Fibroblast of skin of scalp (primary cell): ENCODE measurements at places on chromosomes 7 and 10.
A peak's percentile ranks its signal among the peaks of the same experiment; 100 is the strongest.

GRCh38 chr10:76879116-76879913 is 758.3 kb downstream of the KCNMA1 start:
- no peak for DNase-seq

DNA sequence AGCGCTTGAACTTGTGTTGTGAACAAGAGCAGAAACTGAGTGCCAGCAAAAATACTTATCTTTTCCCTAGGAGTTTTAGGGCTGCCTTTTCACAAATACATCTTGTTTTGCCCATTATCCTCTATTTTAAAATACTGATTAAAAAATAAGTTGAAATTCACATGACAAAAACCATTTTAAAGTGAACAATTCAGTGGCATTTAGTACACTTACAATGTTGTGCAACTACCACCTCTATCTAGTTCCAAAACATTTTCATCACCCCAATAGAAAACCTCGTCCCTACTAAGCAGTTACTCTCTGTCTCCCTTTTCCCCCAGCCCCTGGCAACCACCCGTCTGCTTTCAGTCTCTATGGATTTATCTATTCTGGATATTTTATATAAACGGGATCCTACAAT is 1.4 kb downstream of the WBP1L start:
- no peak for DNase-seq

DNA sequence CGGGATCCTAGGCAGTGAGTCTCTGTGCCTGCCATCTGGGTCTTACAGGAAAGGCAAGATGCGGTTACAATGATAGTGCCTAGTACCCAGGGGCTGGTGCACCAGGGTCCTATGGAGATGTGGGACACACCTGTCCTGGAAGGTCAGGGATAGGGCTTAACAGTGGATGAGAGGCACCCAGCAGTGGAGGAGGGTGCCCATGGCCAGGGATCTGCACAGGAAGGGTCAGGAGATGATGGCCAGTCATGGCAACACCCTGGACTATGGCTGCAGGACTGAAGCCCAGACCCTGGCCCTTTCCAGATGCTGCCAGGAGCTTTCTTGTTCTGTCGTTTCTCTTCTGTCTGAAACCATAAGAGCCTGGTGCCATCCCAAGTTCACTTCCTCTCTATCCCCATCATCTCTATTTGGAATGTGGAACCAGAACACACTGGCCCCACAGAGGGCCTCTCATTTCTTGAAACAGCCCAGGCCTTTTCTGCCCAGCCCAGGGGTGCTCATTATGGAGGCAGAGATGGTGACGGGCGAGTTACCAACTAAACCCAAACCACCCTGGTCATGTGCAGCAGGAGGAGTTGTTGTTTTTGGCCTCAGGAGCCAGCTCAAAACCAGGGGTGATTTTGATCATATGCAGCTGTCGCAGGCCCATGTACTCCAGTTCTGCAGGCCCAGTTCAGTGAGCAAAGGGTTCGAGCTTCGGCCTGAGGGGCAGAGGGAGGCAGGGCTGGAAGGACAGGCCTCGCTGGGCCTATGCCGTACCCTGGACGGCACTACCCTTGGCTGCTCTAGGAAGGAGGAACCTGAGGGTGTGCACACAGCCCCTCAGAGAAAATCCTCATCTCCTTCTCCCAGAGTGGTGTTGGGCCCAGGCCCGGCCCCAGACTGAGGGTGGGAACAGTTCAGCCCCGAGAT is 52.6 kb upstream of the GDF10 start:
- DNase-seq = no peak

- no peak for DNase-seq
Measured at GRCh38 chr7:111877931-111878330, 315.6 kb upstream of the IMMP2L start.

DNA sequence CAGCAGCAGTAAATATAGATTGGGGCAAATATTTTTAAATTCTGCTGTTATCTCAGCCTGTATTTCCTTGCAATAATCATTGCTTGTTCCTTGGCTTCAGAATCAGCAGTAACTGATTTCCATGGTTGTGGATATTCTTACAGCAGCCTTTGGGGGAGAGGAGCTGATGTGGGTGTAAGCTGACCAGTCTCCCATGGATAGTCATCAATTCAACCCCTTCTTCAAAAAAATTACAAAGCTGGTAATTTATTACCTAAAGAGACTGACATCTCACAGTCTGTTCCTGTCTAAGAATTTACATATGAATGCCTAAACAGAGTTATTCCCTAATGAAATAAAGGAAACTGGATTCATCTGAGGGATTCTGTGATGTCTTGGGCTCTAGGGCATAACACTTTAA is 103.1 kb upstream of the CABCOCO1 start:
- DNase-seq = no peak

GRCh38 chr7:137880432-137880831 is 33.7 kb upstream of the DGKI start:
- DNase-seq = peak; percentile 81

DNA sequence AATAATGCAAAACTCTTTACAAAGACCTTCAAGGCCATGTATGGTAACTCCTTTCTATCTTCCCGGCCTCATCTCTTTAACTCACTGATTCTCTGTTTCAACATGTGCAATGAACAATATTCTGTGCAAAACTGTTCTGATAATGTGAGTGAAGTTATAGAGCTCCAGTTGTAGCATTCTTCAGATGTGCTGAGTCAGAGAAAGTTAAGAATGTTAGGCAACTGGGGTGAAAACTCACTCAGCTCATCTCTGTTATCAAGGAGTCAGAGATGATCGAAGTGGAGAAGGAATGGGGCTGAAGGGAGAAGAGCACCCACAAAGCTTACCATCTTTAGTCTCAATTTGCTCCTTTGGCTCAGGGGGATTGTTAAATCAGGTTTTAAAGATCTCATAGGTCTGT is 344.7 kb upstream of the NPSR1 start:
- DNase-seq = peak; percentile 29

DNA sequence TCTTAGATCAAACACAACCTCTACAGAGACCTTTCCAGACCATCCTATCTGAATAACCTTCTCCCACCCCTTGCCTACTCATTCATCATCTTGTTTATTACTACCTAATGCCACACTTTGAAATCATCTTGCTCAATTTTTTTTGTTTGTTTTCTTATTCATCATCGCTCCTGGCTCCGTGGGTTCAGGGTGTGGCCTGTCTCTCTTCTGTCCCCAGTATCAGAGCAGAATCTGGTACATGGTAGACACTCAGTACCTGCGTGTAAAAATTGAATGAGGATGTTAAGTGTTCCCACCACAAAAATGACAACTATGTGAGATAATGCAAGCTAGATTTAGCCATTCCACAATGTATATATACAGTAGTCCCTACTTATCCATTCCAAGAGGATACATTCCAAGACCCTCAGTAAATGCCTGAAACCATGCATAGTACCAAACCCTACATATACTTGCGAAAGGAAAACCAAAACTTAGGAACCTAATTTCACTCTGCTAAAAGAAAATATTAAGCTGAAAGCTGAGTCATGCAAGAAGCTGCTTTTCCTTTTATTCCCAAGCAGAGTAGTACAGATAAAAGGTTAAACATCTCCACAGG is 72.1 kb upstream of the SEC61G start:
- peak; percentile 33 for DNase-seq

DNA sequence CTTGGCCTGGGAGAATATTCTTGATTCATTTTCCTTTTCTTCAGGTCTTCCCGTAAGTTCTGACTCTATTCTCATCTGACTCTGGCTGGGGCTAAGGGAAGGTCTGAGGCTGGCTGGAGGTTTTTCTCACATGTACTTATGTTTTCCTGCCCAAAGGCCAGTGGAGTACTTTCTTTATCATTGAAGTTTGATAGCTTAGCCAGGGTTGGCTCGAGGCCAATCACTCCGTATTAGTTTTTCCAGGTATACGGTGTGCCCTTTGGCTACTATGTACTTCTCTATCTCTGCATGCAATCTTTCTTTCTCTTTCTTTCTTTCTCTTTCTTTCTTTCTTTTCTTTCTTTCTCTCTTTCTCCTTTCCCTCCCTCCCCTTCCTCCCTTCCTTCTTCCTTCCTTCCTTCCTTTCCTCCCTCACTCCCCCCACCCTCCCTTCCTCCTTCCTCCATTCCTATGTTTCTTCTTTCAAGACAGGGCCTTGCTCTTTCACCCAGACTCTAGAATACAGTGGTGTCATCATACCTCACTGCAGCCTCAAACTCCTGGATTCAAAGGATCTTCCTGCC is 26.8 kb upstream of the VKORC1L1 start:
- DNase-seq = no peak

GRCh38 chr7:127530148-127530547 is 55.2 kb downstream of the GCC1 start:
- DNase-seq = no peak

DNA sequence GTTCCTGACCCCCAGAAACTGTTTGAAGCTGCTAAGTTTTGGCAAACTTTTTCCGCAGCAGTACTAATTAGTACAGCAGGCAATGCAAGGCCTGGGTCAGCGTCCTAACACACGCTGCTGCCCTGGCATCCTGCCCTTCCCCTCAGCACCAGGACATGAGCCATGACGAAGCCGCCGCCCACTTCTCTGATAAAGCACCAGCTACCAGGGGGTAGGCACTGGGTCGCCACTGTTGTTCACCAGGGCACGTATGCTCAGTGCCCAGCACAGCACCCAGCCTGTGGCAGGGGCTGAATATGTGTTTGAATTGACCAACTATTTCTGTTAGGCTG is 59.5 kb downstream of the CHST15 start:
- no peak for DNase-seq
